SK-N-MC (cell line): ENCODE measurements at places on chromosomes 6 and 20.

- no peak for DNase-seq
These were observed 82.7 kb upstream of the DUSP22 start for GRCh38 chr6:209432-210103.

GRCh38 chr6:38103921-38104320 lies 284.4 kb downstream of the ZFAND3 start:
- no peak for DNase-seq

GRCh38 chr6:107173779-107174178 lies 58.5 kb upstream of the BEND3 start:
- DNase-seq, result no peak

DNA sequence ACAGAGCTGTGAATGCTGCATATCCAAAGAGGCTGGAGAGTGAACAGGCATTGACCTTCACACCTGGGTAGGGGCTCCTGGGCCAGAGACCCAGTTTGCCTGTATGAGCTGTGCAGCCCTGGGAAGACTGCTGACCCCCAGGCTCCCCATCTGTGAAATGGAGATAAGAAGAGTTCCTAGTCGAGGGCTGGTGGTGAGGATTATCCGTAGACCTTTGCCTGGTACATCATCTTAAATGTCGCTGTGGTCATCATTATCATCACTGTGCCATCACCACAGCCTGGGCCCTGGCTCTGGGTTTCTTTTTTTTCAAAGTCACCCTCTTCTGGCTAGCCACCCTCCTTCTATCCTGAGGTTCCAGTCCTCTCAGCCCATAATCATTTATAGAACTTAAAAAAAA lies 12.0 kb downstream of the AGPAT4 start:
- DNase-seq, result no peak

DNA sequence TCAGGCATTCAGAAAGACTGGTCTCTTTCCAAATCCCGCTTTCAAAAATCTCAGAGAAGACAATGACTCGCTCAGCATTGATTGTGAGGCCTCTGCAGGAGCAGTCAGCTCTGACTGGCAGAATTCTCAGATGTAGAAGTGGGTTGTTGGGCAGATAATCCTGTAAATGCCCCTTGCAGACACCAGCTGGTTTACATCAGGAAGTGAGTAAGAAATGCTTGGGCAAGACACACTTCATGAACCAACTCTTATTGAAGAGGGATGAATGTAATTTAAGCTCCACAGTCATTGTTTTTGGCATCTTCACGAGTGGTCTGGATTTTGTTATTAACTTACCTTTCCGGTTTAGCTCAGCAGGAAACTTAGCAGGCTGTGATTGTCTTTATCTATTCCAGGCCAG lies 166.6 kb downstream of the PLCB4 start:
- DNase-seq, result no peak

DNA sequence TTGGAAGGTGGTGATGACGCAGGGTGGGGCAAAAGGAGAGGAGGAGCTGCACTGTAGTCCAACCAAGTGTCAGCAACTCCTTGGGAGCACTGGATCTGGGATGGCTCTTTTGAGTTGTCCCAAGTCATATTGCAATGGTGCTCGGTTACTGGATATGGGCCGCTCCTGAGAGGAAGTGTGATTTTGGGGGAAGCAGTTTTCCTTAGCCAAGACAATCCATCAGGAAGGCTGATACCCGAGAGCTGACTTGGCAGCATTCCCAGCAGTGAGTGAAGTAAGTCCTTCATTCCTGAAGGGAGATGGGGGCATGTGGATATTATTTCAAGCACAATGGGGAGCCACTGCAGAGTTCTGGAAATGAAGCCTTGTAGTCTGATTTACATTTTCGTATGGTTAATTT lies 354.1 kb downstream of the RFPL4B start:
- no peak for DNase-seq

DNA sequence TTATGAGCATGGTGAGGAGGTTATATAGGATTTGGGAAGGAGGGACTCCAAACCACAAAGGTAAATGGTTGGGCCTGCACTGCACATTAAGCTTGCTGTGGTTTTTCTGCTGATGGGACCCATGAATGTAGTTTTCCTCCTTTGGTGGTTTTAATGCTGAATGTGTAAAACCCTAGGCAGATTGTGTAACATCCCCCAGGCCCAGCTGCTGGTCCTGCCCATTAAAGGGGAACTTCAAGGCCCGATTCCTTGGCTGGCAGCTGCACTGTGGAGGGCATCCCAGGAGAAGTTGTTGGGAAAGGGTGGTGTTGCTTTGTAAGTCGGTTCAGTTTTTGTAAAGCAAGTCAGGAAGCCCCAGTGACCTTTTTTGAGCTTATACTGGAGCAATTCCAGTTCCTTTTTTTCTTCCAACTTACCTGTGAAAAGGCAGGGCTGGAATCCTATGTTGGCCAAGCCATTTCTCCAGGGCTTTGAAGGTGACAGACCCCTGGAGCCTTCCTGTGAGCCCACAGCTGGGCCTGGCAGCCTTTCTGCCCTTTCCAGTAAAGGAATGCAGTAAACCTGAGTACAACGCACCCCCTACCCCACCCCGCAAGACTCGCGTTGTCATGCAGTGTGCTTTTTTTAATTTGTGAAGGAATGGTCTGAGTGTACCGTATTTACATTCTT lies 43.1 kb upstream of the NAA20 start:
- peak; percentile 80 for DNase-seq

DNA sequence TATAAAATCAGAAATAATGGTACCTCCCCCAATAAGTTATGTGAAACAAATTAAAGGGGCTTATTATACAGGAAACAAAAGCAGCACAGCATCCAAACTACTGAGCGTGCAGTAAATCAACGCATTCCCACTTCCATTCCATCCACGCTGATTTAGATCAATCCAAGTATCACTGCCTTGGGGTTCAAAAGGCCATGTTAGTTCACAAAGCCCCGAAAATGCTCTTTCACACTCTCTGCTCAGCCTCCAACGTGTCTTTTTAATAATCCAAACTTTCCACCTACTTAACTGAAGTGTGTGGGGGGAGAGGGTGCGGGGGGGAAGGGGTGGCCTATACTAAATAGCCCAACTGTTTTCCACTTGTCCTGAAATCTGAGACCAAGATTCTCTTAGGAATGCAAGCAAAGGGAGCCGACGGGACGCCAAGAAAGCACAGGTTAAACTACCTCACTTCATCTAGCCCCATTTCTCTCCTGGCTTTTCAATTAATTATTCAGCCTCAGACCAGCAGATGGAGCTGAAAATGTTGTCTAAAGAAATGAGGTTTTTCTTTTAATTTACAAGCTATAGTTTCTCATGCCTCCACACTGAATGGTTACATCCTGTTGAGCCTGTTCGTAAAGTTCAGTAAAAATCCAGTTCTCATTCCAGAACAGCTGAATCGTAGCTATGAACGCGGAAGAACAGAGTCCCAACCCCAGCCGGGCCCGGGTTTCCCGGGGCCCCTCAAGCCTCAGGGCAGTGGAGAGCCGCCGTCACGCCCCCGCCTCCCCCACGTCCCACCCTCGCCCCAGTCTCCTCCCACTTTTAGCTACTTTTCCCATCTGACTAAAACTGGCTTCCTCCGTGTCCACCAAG lies 1.0 kb upstream of the NXT1 start:
- DNase-seq, result peak; percentile 35

- DNase-seq, result no peak
These were observed 29.4 kb upstream of the RPS6KA2 start for GRCh38 chr6:166656230-166657151.

DNA sequence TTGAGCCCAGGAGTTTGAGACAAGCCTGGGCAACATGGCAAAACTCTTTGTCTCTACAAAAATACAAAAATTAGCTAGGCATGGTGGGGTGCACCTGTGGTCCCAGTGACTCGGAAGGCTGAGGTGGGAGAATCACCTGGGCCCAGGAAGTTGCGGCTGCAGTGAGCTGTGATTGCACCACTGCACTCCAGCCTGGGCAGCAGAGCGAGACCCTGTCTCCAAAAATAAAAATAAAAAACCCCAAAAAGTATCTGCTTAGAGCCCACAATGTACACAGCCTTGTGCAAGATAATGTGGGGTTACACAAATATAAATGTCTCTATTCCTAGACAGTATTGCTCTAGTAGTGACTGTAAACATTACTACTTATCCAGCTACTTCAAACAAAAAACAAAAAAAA lies 5.9 kb downstream of the ESF1 start:
- DNase-seq, result no peak

GRCh38 chr6:109051301-109052017 lies 43.2 kb downstream of the SESN1 start:
- DNase-seq, result no peak

GRCh38 chr6:156652231-156652750 lies 124.9 kb upstream of the ARID1B start:
- no peak for DNase-seq

GRCh38 chr6:25156123-25156522 lies 123.1 kb upstream of the CARMIL1 start:
- DNase-seq, result no peak

DNA sequence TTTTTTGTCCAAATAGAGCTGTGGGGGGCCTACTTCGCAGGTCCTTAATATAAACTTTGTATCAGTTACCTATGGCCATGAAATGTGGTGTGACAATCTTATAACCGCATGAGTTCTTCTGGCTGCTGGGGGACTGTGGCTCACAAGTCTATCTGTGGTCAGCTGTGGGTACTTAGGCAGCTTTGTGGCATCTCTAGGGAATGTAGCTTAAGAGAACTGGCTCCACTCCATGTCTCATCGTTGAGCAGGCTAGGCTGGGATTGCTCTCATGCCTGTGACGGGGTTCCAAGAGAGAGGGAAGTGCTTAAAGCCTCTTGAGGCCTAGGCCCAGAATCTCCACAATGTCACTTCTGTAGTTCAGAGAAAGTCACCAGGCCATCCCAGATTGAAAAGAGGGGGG lies 140.5 kb downstream of the BTBD3 start:
- no peak for DNase-seq

GRCh38 chr6:3819161-3820110 lies 29.7 kb upstream of the FAM50B start:
- DNase-seq, result no peak

DNA sequence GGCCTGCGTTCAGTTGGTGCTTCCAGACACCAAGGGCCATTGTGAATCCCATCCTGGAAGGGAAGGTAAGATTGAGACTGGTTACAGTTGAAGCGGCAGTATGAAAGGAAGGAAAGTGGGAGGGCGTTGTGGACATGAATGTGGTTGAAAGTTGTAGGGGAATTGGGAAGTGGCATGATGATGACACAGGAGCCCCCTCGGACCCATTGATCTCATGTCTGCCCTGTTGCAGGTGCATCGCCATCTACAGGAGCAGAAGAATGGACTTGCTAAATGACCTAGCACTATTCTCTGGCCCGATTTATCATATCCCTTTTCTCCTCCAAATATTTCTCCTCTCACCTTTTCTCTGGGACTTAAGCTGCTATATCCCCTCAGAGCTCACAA lies 5.5 kb downstream of the HLA-DQA1 start:
- DNase-seq, result no peak

DNA sequence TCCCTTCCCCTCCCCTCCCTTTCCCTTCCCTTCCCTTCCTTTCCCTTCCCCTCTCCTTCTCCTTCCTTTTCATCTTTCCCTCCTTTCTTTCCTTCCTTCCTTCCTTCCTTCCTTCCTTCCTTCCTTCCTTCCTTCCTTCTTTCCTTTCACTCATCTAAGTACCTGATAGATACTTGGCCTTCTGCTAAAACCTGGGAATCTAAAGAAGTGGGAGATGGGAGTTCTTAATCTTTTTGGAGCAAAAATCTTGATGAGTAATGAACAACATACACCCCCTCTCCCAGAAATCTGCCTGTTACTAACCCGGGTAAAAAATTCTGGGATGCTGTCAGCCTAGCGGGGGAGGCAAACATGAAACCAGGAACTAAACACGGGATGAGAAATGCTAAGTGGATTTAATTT lies 100.7 kb downstream of the VEGFA start:
- peak; percentile 74 for DNase-seq

DNA sequence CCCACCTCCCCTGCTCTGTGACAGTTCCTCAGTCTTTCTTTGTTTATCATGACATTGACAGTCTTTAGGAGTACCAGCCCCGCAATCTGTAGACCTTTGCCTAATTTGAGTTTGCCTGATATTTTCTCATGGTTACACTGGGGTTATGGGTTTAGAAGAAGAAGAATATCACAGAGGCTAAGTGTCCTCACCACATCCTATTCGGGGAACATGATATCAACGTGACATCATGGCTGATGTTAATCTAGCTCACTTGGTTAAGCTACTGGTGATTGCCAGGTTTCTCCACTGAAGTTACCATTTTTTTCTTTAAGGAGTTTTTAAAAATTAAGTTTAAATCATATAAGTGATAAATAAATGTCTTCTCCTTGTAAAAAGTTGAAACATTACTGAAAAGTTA lies 127.5 kb downstream of the CEP57L1 start:
- no peak for DNase-seq

DNA sequence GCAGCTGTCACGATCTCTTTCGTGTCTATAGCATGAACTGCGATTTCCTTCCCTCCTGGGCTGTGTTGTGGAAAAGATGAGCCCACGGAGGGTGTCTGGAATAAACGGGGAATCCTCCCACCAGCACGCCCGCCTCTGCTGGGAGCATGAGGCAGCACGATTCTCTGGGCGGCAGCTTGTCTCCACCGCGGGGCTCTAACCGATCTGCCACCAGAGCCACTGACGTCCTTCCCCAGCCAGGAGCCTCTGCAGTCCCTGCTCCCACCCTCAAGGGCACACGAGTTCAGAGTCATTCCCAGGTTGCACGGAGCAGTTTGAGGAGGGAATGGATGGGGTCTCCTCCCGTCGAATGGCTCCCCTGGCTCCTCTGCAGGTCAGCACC lies 197.6 kb downstream of the DLL1 start:
- DNase-seq, result no peak

DNA sequence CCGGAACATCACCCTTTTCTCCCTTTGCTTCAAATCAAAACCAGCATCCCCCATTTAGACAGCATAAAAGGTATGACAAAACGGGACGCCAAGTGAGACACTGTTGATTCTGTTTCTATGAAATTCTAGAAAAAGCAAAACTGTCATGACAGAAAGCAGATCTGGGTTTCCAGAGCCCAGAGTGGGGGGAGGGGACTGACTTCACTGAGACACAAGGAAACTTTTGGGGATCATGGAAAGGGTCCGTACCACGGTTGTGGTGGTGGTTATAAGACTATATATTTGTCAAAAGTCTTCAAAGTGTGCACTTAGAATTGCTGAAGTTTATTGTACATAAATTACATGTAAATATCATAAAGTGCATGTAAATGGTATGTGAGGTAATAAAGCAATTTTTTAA lies 82.6 kb downstream of the SLC22A3 start:
- DNase-seq, result no peak

- DNase-seq, result no peak
These were observed 105.6 kb downstream of the BTBD3 start for GRCh38 chr20:12023194-12023795.

DNA sequence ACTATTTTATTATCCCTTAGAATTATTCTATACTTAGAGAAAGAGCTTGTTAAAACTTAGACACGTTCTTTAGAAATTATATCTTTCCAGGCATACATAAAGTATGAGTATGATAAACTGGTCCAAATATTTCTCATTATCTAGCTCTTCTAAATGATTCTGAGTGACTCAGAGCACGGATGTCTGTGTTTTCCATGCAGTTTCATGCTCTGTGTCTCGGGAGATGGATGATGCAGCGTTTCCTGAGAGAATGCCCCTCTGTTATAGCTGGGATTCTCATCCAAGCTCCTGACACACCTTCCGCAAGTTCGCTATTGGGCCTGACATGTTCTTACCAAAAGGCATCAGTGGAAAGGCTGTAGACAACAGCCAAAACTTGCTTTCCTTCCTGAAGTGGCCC lies 19.3 kb downstream of the SIRT5 start:
- no peak for DNase-seq
